ENCODE measurements at places on chromosomes 1 and 21. TPM values are rescaled to one million over a fixed set of nuclear protein-coding genes. Genes with fewer than 3 reads are reported as not detected.

CYP4A22 gene
- total RNA-seq: 0.42 TPM

- no peak for DNase-seq
Measured at GRCh38 chr1:9271283-9271682, 21.4 kb upstream of the SPSB1 start.

SGIP1 gene
- total RNA-seq: 4.2 TPM

DNA sequence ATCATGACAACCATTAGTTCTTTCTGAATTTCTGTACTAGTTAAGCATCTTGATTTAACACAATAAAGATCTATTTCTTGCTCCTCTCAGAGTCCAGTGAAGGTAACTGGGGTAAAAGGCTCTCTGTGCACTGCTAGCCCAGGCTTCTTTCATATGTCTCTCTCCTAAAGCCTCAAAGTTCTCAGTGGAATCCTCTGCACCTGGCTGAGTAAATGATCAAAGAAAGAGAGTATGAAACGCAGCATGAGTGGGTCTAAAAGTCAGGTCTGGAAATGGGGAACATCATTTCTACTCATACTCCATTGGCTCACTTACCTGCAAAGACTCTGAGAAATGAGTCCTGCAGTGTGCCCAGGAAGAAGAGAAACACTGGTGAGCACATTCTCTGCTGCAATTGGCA is 418.5 kb downstream of the PTPRC start:
- no peak for DNase-seq

CD5L gene
- not detected for total RNA-seq

GRCh38 chr1:19799230-19800075 is at the start of gene TMCO4:
TSS of gene TMCO4 (minus strand) at chr1:19799916. CDS start at chr1:19780758, 19,158 bp downstream.
- peak; percentile 91 for DNase-seq

GRCh38 chr1:244636488-244637259 is 16.3 kb upstream of the DESI2 start:
- no peak for DNase-seq

- DNase-seq: no peak
Measured at GRCh38 chr1:183025782-183026774, 2.9 kb downstream of the LAMC1 start.

PCP4 gene
- not detected for total RNA-seq

DNA sequence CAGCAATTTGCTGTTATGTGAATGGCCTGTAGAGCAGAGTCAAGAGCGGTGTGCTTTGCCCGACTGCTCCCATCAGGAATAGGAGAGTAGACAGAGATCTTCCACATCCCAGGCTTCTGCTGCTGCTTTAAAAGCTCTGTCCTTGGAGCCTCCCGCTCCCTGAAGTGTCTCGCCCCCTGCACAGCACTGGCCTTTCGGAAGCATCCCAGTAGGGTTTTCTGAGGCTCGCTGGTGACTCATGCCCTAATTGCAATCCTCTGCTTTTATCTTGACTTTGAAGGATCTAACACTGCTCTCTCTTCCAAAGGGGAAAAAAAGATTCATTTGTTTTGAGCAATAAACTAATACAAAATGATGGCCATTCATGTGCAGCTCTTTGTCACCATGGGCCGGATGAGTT is 13.3 kb upstream of the CD101 start:
- DNase-seq: no peak

AGMAT gene
- total RNA-seq: 0.58 TPM

- DNase-seq: no peak
Measured at GRCh38 chr1:156006666-156007376, 13.9 kb downstream of the SSR2 start.

OR2L8 gene
- total RNA-seq: not detected

GRCh38 chr21:41846536-41846935 is 32.6 kb downstream of the PRDM15 start:
- DNase-seq: no peak

DNA sequence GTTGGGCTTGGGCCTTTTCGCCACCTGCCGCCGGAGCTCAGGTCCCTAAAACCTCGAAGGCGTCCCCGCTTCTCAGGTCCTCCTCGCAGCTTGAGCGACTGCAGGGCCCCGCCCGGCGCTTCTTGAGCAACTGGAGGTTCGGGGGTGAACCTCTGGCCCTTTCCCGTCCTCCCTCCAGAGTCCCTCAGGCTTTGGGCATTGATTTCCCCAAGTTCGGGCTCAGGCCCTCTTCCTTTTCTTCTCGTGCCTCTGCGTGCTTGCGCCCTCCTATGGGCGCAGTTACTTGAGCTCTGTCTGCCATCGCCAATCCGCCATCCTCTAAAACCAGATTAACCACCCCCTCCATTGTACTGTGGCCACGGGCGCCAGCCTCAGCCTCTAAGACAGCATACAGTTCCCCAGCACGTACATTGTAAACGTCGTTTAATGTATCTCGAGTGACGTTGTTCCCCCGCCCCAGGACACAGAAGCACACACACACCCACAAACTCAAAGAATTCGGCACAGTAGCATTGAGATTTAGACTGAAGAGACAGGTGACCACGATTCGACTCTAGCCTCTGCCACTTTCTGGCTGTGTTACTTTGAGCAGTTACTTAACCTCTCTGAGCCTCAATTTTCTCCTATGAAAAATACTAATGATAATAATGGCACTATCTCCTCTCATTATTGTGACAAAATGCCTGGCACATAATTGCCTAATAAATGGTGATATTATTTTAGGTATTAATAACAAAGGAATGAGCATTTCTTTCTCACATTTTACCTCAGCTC is 22.6 kb downstream of the BTG2 start:
- peak; percentile 92 for DNase-seq

DNA sequence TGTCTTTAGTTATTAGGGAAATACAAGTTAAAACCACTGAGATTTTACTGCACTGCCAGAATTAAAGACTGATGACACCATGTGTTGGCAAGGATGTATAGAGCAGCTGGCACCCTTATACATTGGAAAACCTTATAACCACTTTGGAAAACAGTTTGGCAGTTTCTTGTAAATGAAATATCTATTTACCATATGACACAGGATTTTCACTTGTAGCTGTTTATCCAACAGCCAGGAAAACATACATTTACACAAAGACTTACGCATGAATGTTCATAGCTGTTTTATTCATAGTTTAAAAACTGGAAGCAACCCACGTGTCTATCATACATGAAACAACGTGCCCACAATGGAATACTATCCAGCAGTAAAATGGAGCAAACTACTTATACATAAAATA is 45.3 kb downstream of the PRRC2C start:
- DNase-seq: no peak

GRCh38 chr1:201632364-201632952 is 93.5 kb downstream of the NAV1 start:
- no peak for DNase-seq

- DNase-seq: no peak
Measured at GRCh38 chr1:51236531-51237350, 668 bp downstream of the RNF11 start.

DNA sequence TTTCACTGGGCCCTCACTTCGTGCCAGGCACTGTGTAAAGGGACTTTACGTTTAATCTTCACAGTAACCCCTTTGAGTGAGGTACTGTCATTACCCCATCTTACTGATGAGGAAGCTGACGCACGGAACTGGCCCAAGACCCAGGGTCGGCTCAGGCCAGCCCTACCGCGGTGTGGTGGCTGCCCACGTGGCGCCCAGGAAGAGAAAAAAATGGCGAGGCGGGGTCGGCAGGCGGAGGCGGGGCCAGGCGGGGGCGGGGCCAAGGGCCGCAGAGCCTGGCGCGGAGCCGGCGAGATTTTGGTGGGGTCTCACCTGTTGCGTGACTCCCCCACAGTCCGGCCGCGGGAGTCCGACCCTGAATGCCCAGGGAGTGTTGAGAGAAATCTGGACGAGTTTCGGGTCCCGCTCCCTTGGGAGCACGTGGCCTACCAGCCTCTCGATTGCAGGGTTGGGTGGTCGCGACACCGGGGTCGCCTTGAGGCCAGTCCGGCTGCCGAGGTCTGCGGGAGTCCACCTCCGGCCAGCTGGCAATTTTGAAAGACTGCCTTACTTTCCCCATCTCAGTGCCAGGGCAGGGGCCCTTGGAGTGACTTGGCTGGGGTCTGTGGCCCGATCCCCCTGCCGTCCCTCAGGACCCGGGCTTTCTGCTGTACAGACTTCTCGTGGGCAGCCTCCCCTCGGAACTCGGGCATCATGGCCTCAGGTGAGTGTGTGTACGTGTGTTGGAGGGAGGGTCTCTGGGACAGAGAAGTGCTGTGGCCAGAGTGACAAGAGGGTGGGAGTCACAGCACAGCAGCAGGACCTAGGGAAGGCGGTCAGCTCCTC is at the start of the genes AMPD2 and GNAT2:
TSS of gene AMPD2 (plus strand) at position 262 of the 825 bp plus-strand sequence. CDS start 1,339 bp downstream, outside the sequence.
TSS of gene GNAT2 (minus strand) at position 41 of the 825 bp plus-strand sequence. CDS start 6,746 bp downstream, outside the sequence.
- peak; percentile 94 for DNase-seq

DNA sequence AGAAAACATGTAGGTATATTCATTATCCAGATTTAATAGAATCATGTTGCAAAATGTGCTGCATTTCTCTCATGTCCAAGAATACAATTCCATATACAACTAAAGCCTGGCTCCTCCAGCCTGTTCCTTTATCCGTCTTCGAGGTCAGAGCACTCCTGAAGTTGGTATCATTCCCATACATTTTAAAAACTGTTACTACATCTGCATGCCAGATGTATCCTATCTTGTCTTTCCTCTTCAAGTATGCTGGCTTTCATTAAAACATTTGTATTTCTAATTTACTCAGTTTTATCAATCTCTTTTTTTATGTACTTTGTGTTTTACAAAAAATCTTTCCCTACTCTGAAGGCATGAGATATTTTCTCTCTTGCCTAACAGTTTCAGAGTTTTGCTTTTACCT is 536.6 kb upstream of the USP24 start:
- no peak for DNase-seq

DNA sequence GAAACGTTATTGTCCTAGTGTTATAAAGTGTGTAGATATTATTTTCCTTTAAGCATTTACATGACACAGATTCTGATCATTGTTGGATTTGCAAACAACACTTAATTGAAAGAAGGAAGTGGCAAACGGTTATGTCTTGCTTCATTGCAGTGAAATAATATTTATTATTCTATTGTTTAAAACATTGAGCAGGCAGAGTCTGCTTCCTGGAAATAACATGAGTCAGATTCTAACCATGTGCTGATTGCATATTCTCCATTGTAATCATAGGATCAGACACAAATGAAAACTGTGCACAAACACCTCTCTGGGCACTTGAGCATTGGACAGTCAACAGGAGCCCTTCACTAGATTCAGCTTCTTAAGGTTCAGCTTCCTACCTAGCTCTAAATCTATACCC is 46.8 kb upstream of the USP25 start:
- no peak for DNase-seq

DNA sequence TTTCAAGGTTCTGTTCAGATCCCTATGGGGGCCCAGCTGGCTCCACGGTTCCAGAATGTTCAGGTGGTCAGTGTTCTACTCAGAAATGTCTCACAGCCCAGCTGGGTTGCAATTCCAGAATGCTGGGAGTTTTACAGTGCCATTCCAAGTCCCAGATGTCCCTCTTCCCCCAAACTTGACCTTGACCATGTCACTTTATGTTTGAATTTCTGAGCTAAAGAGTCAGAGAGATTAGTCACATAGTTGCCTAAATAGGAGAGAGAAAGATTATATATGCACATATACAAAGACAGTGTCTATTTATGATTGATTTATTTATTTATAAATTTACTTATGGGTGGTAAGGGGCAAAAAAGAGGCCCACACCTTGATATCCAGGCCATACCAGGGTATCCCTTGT is 2.5 kb downstream of the GPR3 start:
- DNase-seq: no peak

DNA sequence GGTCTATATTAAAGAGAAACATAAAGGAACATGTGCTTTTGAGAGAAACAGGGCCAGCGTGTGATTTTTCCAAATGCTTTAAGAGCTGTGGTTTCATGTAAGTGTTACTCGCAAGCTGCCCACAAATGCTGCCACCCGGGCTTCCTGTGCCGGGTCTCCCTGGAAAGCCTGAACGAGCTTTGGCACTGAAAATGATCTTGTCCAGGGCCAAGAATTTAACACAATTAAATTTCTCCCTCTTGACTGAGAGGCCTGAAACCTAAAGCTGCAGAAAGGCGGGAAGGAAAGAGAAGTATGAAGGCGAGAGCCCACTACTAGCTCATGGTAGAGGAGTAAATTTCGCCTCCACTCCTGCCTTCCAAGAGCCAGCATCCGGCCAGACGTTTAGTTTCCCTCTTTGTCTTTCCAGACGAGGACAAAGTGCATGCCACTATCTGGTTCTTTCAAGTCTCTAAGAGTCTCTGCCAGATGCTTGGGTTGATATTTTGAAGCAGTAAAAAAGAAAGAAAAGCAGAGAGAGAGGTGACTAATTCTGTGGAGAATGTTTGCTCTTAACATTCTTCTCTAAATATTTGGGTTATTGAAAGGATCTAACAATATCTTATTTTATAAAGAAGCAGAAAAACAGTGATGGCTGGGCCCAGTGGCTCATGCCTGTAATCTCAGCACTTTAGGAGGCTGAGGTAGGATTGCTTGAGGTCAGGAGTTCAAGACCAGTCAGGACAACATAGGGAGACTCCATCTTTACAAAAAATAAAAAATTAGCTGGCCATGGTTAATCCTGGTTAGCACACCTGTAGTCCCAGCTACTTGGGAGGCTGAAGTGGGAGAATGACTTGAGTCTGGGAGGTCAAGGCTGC is 100.0 kb upstream of the HNRNPU start:
- DNase-seq: no peak

UBL4B gene
- not detected for total RNA-seq

TMEM51 gene
- total RNA-seq: 4.3 TPM

TEX38 gene
- not detected for total RNA-seq

HHAT gene
- 2.5 TPM for total RNA-seq

TSPEAR gene
- total RNA-seq: not detected

DSCAM gene
- total RNA-seq: not detected

DNA sequence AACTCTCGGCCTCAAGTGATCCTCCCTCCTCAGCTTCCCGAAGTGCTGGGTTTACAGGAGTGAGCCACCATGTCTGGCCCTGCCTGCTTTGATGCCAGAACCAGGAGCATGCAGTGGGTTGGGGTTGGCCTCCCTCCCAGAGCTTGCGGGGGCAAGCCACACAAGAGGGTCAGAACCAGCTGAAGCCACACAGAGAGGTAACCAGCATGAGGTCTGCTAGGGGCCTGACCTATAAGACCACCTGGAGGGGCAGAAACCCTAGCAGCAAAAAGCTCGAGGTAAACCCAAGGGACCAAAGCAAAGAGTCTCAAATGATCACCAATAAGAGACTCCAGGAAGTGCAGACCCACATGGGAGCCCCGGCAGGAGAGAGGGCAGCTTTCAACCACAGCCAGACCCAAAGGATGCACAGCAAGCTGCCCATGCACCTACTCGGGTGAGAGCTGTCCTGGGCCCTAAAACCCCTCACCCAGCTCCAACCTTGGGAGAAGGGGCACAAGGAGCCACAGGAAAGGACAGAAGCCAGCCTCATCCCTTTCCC is 81.2 kb downstream of the TOMM20 start:
- DNase-seq: no peak

TMEM82 gene
- not detected for total RNA-seq

DNA sequence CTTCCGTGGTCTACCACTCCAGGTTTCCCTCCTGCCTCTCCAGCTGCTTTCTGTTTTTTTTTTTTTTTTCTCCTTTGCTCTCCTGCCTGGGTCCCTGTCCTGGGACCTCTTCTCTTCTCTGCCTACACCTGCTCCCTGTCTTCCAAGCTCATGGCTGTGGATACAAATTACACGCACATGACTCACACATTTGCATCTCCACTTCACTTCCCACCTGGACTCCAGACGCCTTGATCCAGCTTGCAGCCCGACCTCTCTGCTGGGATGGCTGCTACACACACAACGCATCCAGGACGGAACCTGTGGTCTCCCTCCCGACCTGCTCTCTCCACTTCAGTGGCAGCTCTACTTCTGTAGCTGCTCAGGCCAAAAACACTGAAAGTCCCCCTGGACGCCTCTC is 44.4 kb upstream of the B3GALT5 start:
- no peak for DNase-seq

- no peak for DNase-seq
Measured at GRCh38 chr1:14520514-14521163, 77.8 kb upstream of the KAZN start.
